ENCODE measurements at places on chromosomes 12 and 14.

DNA sequence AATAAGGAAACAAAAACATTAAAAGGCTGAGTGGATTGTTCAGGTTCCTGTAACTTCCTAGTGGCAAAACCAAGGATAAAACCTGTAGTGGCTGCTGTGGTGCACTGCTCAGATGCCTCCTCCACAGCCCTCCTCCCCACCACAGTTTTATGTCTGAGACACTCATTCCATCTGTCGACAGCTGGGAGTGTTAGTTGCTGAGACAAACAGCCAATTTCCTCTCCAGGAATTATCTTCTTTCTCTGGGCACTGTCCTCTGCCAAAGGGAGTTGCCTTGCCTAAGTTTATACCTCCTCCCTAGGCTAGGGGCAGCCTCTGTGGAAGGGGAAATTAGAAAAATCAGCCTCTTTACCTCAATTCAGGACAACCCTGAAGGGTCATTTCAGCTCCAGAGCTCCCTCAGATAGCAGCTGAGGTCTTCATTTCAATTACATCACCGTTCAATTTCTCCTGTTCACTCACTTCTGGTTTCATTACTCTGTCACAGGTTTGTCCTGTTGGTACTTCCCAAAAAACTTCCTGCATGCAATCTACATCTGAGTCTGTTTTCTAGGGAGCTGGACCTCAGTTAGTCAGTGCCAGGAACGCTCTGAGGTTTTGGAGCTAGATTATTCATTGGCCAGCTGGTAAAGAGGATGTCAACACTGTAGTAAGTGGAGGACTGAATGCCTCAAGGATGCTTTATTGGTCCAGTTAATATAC, 74.9 kb upstream of the ATP2B1 start:
- no peak for DNase-seq

DNA sequence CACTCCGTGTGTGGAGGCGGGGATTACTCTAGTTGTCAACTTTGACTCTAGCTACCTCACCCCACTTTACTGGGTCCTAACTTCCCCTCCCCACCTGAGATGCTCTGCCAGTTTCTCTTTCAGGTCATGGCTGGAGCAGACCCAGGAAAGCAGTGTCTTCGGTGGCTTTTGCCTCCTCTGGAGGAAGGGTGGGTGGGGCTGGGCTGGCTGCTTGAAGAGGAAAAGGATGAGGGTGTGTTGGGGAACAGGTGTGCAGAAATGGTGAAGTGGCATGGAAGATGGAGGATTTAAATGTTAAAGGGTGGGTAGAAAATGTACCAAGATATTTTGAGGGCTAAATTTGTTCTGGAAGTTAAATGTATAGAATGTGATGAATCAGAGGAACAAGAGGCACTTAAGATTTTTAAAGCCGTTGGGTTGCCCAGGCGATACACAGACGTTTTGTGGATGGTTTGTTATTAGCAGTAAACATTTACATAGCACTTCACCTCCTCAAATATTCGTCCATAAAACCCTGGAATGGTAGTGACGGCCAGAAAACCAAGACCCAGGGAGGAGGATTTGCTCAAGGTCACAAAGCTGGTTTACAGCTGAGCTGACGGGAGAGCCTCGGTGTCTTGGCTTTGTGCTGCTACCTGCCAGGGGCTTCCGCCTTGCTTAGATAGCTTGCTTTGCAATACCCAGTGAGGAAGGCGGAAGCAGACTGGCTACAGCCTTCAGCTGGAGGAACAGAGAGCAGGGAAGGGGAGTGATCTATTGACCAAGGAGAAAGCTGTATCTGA, 72.2 kb upstream of the PRMT8 start:
- no peak for DNase-seq

DNA sequence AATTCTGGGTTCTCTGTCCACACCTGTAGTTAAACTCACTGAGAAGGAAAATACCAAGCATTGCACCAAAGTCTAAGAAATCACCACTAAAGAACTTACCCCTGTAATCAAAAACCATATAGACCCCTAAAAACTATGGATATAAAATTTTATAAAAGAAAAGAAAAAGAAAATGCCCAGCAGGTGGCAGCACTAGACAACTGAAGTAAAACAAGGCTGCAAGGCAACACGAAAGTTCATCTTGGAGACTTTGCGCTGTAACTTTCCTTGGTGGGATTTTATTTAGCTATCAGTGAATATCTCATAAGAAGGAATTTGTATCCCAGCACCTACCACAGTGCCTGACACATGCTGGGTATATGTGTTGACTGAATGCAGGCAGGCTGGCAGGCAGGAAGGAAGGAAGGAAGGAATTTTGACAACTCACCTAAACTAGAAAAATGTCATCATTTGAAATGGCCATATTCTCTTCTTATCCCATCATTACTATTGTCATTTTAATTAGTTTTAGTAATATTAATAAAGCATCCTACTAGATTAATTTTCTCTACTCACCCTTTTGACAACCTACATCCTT, 68.2 kb upstream of the ETV6 start:
- no peak for DNase-seq

GRCh38 chr14:30214461-30215090, 286.9 kb upstream of the PRKD1 start:
- DNase-seq = no peak

- no peak for DNase-seq
Observed at GRCh38 chr12:85484387-85484786, 204.4 kb downstream of the ALX1 start.

GRCh38 chr14:96299441-96299840, 43.4 kb downstream of the BDKRB1 start:
- DNase-seq = no peak

DNA sequence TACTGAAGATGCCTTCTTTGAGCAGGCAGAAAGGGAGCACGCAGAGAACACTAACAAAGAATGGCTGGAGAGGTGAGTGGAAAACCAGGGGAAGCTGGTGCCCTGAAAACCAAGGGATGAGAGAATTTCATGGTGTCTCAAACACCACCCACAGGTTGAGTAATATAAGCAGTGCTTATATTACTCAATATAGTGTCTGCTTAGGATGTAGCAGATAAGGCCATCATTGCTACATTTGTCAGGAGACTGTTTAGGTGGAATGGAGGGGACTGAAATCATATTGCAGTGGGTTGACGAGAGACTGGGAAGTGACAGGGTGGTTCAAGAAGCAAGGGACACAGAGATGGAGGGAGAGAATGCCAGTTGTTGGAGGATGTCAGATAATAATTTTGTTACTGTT, 20.6 kb downstream of the PKP2 start:
- DNase-seq = no peak

DNA sequence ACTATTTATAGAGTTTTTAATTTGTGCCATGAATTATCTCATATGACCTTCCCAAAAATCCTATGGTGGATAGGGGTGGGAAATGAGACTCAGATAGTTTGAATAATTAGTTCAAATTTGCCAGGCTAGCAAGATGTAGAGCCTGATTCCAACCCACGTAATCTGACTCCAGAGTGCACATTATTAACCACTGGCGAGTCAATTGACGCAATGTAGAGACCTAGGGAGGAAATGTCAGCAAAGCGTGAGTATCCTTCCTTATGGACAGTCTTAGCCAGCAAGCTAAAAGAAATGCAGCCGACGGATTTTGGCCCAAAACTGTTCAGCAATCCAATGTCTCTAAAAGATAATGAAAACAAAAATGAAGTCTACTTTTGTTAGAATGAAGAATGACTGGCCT, 193.3 kb upstream of the KRR1 start:
- DNase-seq = no peak

Data from vagina (tissue), 2 donors.